ENCODE measurements at places on chromosomes 12 and 14.

- DNase-seq: no peak
Measured at GRCh38 chr12:91225316-91225715, 42.7 kb upstream of the DCN start.

DNA sequence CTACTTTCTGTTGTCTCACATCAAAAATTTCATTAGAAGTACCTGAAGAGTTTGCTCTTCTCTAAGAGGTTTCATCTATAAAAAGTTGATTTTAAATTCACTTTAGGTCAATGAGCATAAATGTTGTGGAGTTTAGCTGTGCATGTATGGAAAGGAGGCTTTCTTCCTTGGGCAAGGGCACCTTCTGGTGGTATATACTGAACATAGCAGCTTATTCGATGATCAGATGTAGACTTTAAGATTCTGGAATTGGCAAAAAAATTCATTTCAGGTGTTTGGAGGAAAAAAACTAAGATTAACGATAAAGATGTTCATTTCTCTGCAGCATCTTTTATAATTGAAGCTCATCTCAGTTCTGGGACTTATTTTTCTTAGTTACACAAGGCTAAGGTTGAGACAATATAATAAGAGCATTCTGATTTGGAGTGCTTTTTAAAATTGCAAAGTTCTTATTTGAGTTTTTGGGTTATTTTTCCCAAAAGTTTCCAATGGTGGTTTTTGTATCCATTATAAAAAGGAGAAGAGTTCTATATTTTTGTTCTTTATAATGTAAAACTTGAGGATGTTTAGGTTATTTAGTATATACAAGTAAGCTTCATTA lies 46.8 kb downstream of the TMEM117 start:
- peak; percentile 60 for DNase-seq

GRCh38 chr14:26974965-26975364 lies 377.1 kb upstream of the NOVA1 start:
- DNase-seq: no peak

- no peak for DNase-seq
Measured at GRCh38 chr12:2460051-2460670, 334.6 kb upstream of the FKBP4 start.

DNA sequence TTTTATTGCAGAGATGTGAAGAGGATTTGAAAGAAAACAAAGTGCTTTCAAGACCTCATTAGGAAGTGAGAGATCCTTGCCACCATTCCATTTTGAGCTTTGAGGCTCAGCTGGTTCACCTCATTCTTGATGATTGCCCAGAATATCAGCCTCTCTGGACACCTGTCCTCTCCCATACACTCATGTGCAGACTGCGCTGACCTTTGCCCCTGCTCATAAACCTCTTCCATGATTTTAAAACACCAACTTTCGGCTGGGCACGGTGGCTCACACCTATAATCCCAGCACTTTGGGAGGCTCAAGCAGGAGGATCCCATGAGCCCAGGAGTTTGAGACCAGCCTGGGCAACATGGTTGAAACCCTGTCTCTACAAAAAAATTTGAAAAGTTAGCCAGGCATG lies 8.9 kb downstream of the COX14 start:
- DNase-seq: no peak

DNA sequence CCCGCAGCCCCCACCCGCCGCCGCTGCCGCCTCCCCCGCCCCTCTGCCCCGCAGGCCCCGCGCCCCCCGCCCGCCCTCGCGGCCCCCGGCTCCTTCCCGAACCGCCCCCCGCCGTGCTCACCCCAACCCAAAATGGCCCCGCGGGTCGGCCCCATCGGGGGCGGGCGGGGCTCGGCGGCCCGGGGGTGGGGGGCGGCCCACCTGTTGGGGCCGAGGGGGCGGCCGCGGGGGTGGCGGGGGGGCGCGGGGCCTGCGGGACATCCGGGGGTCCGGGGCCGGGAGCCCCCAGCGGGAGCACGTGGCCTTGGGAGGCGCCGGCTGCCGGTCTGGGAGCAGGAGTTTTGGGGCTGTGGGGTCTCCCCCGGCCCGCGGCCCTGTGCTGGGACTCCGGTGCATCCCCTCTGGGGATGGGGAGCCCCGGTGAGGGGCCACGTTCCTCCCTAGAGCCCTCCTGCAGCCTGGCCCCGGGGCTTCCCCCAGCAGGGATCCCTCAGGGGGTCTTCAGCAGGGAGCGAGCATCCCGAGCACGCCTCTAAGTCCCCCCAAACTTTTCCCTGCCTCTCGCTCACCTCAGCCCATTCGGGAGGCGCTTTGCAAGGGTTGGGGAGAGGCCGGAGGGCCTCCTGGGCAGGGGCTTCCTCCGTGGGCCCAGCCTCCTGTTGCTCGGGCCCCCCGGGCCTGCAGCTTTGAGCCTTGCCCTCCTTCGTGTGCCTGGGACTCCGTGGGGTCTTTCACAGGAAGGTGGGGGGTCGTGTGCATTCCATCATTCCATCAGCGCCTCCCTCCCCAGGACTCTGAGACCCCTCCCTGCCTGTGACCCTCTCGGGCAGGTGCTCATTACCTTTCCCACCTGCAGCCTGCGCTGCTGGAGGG lies 710 bp downstream of the MTA1 start:
- no peak for DNase-seq

DNA sequence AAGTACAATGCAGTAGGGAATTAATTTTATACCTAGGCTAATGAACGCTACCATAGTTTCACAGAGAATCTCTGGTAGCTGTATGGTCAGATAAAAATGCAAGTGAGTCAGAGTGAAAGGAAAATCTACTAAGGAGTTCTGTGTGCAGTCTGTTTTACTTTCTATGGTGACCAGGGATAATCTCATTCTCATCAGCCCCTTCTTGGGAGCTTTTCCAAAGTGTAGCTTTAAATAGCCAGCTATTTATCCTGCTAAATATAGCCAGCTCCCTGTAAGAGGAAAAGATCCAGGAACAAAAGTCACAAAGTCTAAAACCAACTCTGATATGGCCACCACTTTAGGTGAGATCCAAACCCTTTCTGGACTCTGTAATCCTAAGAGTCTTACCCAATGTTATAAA lies 75.5 kb downstream of the TMEM116 start:
- DNase-seq: no peak

DNA sequence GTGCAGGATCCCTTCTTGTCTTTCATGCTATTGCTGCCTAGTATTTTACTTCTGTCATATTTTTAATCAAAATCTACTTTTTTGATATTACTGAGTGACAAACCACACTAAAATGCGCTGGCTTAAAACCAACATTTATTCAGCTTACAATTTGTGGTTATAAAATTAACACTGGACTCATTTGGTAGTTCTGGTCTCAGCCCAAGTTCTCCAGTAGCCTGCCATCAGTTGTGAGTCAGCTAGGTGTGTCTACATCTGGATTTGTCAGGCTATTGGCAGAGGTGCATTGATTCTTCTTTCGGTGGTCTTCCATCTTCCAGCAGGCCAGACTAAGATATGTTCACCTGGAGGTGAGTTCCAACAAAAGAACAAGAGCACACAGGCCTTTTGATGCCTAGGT lies 765.1 kb upstream of the FBXO33 start:
- DNase-seq: no peak

DNA sequence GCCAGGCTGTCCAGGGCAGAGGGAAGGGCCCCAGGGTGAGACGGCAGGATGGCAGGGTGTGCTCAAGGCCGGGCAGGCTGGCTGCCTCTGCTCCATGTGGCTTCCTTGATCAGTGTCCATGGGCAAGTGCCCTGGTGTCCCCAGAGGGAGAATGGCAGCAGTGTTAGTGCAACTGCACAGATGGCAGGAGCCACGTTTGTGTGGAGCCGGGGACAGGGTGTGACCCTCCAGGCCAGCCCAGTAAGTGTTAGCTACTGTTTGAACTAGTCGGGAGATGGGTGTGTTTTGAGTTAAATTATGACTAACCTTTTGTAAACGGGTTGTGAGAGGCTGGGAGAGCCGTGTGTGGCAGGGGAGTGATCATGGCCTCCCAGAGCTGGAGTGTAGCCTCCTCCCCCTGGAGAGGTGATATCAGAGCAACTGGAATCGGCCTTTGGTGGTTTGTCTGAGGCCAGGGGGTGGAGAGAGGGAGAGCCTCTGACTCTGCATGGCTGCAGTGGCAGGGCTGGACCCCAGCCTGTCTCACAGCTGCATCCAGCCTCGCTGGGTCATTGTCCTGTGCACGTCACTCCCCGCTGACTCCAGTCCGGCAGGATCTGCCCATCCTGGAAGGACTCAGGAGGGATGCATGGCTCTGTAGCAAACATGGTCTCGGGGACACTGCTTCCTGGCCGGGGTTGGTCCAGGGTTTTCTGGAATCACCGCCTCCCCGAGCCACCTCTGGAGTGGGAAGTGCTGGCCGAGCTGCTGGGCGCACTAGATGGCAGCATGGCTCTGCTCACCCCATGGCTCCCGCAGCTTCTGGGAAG lies 27.8 kb downstream of the AACS start:
- peak; percentile 35 for DNase-seq

DNA sequence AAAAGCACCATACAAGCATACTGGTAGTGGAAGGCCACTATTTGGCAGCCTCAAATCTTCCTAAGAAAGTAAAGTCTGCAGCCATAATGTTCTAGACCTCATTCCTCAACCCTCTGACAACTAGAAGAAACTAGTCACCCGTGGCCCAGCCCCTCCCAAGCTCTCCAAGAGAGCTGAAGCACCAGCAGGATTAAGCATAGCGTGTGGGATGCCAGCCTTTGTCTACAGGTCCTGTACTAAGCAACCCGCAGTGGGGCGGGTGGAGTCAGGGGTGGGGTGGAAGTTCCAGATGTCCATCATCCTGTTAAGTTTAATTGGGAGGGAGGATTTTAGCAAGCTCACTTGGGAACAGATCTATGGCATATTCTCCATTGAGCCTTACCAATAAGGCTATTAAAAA lies 14.2 kb downstream of the SLC11A2 start:
- peak; percentile 39 for DNase-seq

DNA sequence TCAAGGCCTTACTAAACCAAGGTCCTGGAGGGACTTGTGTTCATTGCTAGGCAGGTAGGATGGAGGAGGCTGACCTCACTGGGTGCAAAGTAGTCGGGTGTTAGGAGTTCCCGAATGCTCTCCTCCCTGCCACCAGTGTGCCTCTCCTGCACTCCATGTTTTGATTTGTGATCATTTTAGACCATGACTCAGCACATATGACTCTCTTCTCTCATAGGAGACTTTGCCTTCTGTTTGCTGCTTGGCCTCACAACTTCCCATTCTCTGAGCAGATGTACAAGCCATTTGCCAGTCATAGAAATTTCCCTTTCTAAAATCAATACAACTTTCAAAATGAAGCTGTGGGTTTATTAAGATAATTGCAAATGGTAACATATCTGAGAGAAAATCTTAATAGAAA lies 46.6 kb upstream of the LRIG3 start:
- DNase-seq: no peak

GRCh38 chr14:65805113-65805473 lies 392.6 kb downstream of the FUT8 start:
- DNase-seq: no peak

DNA sequence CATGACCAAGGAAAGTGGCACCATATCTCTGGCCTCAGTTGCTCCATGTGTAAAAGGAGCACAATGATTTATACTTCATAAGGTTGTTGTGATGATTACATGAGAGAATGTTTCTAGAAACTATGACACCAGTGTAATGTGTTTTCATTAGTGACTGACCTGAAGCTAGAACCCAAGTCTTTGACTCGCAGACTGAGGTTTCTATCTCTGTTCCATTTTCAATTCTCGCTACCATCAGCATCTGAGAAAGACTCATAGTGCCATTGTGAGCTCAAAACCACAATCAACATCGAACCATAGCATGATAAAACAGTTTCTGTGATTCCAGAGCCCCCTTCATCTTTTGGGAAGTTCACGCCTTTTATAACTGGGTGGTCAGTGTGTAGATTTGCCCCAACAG lies 53.8 kb downstream of the STAB2 start:
- DNase-seq: no peak
